ENCODE measurements at places on chromosomes 7 and 10.

- no peak for DNase-seq
These were observed 128.0 kb downstream of the NRCAM start for GRCh38 chr7:108328174-108328651.

DNA sequence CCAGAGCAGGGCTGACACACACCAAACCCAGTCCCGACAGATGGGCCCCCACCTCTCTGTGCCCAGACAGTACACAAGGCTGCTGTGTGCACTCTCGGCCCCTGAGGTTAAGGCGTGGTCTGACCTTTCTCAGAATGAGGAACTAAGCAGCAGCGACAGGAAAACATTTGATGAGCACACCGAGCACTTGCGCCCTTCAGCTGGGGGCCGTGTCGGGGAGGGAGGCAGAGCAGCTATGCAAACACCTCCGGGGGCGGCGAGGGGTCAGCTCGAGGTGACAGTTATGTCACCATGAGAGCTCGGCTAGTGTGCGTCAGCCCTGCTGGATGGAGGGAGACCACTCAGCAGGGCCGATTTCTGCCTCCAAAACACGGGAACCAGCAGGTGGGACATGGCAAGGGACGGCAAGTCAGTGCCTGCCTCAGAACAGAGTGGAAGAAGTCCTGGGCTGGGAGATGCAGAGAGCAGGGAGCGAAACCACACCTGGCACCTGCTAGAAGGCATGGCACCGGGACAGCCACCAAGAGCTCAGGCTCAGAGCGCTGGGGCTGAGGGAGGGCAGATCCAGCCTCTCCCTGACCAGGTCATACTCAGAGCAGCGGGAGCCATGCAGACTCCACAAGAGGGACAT is 57.4 kb downstream of the CHST15 start:
- no peak for DNase-seq

DNA sequence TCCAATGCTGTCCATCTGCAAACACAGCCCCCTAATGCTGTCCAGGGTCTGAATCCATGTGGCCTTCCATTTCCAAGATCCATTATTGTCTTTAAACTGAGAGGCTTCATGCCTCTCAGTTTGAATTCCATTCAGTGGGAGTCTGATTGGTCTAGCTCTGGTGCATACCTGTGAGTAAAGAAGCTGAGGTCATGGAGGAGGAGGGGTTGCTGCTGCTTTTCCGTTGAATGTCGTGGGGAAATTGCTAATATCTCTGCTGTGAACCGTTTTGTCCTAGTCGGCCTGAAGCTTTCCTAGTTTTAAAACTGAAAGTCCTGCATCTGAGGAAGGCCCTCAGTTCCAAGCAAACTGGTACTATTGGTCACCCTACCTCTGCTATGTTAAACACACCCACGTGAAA is 17.7 kb downstream of the SH2D4B start:
- DNase-seq, result no peak

GRCh38 chr10:126376956-126377355 is 11.3 kb downstream of the ADAM12 start:
- no peak for DNase-seq

DNA sequence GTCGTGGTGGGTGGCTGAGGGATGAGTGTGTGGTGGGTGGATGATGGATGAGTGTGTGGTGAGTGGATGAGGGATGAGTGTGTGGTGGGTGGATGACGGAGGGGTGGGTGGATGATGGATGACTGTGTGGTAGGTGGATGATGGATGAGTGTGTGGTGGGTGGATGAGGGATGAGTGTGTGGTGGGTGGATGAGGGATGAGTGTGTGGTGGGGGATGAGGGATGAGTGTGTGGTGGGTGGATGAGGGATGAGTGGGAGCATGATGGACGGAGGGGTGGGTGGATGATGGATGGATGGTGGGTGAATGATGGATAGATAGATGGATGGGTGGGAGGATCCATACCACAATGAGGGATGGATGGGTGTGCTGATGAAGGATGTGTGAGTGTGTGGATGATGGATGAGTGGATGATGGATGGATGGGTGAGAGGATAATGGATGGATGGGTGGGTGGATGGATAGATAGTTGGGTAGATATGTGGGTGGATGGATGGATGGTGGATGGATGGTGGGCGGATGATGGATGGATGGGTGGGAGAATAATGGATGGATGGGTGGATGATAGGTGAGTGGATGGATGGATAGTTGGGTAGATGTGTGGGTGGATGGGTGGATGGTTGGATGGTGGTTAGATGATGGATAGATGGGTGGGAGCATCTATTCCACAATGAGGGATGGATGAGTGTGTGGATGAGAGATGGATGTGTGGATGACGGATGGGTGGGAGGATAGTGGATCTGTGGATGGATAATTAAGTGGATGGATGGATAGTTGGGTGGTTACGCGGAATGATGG is 266.8 kb downstream of the CELF2 start:
- peak; percentile 22 for DNase-seq

DNA sequence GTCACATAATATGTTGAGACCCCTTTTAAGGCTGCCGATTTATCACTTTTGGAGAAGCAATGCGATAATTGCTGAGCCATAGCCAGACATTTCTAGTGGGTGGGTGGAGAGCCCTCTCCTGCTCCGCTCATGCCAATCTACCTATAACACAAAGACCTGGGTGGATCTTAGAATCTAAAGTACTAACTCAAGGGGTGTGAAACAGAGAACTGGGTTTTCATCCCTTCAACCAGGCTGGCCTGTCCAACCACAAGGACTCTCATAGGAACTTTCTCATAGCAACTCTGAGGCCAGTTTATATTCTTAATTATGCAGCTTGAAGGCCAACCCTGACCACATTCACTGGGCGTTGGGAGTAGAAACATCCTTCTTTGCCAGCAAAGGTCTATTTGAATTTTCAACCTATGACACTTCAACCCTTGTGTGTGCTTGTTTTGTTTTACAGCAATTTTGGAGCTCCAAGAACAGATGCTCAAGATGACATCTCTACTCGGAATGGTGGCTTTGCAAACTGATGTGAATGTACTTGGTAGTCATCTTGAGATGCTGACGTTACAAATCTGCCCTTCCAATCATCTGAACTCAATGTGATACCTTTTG is 1198.2 kb upstream of the AUTS2 start:
- DNase-seq, result no peak
